ENCODE measurements at places on chromosomes 7 and 10.
A peak's percentile ranks its signal among the peaks of the same experiment; 100 is the strongest.

- no peak for DNase-seq
Observed at GRCh38 chr10:118581340-118581739, 14.1 kb downstream of the PRLHR start.

- DNase-seq, result no peak
Observed at GRCh38 chr7:43703573-43703972, 25.8 kb downstream of the COA1 start.

GRCh38 chr7:36301914-36302771 lies 87.5 kb upstream of the ANLN start:
- DNase-seq, result no peak

GRCh38 chr10:91299999-91300575 lies 79.6 kb downstream of the PCGF5 start:
- DNase-seq, result no peak

DNA sequence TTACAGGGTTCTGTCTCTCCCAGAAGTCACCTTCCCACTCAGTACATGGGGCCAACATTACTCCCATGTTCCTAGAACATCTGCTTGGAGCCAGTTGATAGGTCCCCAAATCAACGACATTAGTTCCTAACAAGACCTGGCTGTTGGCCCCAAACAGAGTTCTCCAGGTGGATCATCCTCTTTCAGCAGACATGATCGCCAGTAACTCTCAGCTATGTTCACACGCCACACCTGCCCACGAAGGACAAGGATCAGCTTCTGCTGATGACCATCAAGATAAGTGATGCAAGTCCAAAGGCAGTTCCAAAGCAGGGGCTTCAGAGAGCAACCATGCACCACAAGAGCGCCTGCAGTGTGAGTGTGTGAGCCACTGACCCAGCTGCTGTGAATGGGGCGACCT lies 11.0 kb downstream of the ZNF777 start:
- no peak for DNase-seq

- DNase-seq, result no peak
Observed at GRCh38 chr7:156218544-156219306, 406.5 kb upstream of the SHH start.

- no peak for DNase-seq
Observed at GRCh38 chr10:29257106-29257783, 31.6 kb upstream of the LYZL1 start.

GRCh38 chr10:62373995-62374861 lies at the start of gene ZNF365:
ZNF365 (plus strand) TSS chr10:62374369; CDS start chr10:62376194, 1,825 bp downstream.
- DNase-seq, result peak; percentile 52

DNA sequence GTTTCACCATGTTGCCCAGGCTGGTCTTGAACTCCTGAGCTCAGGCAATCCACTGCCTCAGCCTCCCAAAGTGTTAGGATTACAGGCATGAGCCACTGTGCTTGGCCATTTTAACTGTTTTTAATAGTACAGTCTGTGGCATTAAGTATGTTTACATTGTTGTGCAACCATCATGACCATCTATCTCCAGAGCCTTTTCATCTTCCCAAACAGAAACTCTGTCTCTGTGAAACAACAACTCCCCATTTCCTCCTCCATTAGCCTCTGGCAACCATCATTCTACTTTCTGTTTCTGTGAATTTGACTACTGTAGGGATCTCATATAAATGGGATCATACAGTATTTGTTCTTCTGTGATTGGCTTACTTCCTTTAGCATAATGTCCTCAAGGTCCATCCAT lies 48.3 kb upstream of the SEPHS1 start:
- DNase-seq, result no peak

- DNase-seq, result peak; percentile 28
Observed at GRCh38 chr10:113666682-113667252, 2.9 kb upstream of the NRAP start.

DNA sequence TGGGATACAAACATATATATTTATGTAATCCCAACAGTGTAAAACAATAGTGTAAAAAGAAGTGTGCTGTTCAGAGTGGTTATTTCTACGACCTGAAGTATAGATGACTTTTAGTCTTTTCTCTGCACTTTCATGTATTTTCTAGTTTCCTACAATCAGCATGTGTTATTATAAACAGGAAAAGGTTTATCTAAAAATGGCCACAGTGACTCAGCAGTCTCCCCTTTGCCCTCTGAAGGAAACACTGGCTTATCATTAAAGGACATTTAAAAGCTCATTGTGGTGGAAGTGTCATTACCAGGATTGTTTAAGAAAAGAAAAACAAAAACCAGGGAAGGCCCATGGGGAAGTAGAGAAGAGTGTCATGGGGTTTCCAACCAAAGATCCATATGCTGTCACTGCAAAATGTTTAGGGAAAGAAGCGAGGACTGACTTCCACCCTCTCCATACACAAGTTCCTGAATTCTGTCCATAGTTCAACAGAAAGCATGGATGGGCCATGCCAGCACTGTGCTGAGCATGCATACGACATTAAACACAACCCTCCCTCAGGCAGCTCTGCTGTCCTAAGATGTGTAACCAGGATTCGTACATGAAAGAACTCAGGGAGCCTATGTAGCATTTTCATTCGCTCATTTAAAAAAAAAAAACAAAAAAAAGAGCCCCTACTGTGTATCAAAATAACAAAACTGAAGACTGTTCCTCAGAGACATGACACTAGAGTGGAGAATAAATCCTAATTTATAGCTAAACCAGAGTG lies 10.2 kb downstream of the CYREN start:
- DNase-seq, result no peak

DNA sequence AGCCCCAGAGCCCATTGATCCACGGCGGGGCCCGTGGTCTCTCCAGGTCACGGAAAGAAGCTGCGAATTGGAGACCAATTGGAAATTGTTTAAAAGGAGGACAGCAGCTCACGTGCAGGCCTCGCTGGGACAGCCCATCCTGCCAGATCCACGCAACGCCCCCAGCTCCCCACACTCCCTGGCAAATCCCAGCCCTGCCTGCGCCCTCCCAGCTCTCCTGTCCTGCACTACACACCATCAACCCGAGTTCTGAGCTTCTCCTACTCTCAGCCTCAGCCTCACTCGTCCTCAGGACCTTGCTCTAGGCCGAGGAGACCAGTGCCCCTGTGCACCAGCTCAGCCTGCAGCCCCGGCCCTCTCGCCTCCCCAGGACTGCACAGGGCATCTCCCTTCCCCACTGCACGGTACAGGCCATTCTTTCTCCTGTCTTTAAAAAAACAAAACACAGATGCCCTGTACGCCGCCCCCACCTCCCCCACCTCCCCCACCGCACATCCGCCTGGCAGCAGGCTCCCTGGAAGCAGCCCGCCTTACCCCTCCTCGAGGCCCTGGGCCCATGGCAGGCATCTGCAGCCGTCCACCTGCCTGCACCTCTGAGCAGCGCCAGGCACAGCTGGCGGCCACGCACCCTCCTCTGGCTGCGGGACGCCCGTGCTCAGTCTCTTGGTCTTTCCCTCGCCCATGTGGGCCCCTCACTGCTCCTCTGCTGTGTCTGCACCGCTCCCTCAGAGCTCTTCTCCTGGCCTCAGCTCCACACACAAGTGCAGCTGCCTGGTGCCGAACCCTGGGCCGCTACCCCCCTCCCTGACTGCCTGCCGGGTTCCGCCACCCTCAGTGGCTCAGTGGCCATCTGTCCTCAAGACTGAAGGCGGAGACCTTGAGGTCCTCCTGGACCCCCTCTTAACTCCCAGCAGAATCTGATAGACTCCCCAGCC lies 48.5 kb upstream of the SUN1 start:
- DNase-seq, result no peak

DNA sequence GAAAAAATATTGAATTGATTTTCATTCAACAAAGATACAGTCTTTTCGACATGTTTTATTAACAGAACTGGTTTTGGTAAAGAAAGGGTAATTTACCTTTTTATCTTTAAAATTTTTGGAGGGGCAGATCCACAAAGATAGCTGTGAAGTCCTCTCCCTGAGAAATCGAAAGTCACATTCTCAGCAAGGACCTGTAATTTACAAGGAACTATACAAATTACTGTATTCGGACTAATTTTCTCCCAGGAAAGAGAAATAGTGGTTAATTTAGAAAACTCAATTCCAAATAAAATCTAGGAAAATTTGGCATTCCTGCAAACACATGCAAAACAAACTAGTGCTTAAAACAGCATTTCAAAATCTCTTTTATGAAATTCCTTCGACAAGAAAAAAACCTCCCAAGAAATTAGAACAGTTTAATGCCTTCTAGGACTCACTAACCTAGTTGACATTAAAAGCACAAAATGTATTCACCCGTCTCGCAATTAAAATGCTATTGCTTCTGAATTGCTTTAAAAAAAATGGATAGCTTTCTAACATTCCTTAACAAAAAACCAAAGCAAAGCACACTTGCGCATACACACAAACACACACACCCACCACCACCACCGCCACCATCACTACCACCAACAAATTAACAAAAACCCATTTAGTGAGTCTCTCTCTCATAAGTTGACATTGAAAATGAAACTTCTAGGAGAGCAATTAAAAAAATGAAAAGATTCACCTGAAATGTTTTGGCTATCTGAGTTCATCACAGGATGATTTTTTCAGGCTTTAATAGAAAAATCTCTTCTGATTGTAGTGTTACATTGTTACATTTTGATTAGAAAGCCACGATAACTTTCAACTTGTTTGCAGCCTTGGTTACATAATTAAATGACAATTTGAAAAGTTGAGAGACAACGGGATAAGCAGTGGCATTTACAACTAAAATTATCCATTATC lies 4.0 kb upstream of the NKX2-3 start:
- DNase-seq, result no peak

DNA sequence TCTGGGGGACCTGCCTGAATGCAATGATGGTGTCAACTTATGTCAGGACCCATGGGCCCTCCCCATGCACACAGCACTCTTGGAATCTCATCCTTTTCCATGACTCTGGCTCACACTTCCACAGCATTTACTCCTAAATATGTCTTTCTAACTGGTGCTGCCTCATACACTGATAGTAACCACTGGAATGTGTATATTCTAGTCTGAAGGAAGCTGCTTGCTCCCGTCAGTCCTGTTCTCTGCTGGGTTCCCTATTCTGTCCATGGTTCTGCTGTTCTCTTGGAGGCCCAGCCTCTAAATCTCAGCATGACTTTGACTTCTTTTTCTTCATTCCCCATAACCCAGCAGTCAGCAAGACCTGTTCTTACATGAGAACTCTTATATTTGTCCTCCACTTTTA lies 1055.1 kb downstream of the KCNMA1 start:
- DNase-seq, result no peak

GRCh38 chr10:99346247-99346646 lies 17.1 kb downstream of the CNNM1 start:
- DNase-seq, result no peak

GRCh38 chr7:131606346-131607290 lies 50.2 kb upstream of the PODXL start:
- peak; percentile 29 for DNase-seq

All from stimulated activated CD8-positive, alpha-beta memory T cell treated with anti-CD3 and anti-CD28 coated beads, Interleukin-4, amount 100 ng/mL, for 48 hours (primary cell).